AG09319 (cell line): ENCODE measurements at places on chromosomes 1 and 21.

DNA sequence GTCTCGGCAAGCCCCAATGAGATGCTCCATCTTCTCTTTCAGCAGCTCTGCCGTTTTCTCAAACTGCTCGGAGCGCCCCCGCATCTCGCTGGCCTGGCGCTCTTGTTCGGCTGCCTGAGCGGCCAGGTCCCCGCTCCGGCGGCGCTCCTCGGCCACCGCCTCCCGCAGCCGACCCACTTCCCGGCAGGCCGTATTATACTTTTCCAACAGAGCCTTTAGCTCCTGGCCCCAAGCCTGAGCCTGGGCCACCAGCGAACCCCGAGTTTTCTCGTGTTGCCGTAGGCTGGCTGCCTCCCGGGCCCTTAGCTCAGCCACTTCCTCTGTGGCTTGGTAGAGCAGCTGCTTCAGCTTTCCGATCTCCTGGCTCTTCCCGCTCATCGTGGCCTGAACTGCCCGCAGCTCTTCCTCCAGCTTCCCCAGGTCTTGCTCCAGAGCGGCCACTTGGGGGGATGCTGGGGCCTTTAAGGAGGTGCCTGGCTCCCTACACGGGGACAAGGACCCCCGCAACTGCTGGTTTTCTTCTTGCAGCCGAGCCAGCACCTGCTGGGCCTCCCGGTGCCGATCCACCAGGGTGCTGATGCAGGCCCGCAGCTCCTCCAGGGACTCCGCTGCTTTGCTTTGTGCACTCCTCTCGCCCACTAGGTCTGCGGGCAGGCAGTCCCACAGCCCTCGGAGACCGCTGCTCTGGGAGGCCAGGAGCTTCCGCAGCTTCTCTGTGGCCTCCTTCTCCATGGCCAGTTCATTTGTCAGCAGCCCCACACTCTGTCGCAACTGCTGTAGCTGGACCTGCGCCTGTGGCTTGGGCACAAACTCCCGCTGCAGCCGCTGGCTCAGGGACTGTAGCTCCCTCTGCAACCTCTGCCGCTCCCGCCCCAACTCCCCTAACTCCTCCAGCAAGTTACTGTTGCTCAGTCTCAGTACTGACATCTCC lies 13.4 kb upstream of the PIAS3 start:
- no peak for DNase-seq

DNA sequence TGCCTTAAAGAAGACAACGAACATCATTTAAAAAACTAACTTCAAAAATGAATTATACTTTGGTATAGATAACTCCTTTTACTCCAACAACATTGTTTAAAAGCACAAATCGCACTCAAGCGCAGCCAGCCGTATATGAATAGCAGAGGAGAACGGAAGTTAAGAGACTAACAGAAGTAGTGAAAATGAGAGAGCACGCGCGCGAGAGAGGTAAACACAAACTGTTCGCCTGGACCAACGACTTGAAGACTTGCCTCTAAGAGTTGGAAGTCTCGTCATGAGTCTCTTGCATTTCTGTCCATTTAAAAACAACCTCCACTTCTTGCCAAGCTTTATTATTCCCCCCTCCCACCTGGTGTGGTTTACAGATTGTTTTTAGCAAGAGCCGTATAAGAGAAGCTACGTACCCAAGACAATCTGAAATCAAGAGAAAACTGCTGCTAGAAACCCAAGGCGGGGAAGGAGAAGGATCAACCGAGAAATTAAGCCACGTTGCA lies 479 bp downstream of the SELENOF start:
- no peak for DNase-seq

DNA sequence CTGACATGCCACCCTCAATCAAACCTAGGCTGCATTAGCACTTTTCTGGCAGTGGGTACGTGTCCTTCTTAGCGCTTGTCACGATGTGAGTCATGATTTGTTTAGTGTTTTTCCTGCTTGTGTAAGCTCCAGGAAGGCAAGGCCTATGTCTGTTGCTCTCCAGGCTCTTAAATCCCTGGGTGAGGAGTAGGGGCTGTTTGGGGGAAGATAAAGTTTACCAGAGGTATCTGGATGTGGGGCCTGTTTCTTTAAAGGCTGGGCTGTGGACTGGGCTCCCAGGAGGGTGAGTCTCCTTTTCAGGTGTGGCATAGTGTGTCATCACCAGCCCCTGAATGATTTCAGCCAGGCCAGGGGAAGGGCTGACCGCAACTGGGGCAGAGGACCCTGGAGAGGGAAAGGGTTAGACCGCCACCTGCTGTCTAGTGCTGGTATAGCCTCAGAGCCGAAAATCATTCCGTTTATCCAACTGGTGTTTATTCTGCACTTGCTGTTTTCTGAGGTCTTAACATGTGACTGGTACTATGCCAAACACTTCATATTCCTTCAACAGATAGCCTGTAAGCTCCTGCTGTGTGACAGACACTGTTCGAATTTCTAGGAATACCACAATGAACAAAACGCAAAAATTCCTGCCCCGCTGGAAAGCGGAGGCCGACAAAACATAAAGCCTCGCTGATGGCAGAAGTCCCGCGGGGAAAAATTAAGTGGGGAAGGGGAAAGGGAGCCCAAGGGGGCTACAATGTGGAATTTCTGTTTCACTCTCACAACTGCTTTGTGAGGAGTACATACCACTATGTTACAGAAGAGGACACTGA lies 9.7 kb downstream of the SERINC2 start:
- DNase-seq: peak; percentile 37

DNA sequence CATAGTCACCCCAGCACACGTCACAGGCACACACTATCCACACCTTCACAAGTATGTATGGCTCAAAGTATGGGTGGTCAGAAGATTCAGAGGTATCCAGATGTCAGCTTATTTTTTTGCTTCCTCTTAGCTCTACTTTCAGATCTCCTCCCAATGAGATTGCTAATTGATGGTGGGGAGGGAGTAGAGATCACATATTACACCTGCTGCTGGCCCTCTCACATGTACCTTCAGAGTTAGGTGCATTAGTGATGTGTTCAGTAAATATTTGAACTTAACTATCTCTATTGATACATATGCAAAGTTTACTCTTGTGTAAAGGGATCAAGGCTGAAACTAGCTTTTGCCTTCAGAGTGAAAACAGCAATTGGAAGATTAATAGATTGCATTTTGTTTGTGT lies 262.6 kb downstream of the PCP4 start:
- no peak for DNase-seq

DNA sequence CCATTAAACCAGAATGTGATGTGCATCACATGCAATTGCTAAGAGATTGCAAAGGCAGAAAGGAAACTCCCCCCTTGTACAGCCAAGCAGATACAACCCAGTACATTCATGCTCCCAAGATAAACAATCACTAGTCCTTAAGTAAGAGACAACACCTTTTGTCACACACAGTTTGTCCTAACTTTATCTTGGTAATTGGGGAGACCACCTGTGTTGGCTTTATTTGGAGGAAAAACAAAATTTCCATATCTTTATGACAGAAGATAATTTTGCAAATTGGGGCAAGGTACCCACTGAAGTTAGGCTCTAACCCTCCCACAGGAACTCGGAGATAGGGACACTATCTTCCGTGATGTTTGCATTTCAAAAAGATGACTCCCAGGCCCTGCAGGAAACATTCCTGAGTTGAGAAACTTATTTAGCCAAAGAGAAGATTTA lies 175.0 kb upstream of the TNR start:
- no peak for DNase-seq

DNA sequence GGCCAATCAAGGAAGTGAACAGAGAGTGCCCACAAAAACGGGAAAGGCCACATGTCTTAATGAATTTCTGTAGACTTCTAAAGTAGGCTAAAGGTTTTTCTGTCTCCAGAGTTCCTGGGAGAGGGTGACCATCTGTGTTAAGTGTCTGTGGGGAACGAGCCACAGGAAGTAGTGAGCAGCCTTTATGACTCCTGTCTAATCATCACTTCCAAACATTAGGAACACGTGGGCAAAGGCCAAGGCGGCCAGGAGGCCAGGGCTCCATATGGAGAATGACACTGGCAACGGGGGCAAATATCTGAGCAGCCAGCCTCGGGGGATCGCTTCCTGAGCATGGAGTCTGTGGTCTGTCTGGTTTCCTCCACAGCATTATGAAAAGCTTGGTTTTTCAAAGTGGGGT lies 7.1 kb downstream of the FAM89A start:
- DNase-seq: no peak

- DNase-seq: no peak
Measured at GRCh38 chr1:100361511-100362089, 9.3 kb downstream of the CDC14A start.

DNA sequence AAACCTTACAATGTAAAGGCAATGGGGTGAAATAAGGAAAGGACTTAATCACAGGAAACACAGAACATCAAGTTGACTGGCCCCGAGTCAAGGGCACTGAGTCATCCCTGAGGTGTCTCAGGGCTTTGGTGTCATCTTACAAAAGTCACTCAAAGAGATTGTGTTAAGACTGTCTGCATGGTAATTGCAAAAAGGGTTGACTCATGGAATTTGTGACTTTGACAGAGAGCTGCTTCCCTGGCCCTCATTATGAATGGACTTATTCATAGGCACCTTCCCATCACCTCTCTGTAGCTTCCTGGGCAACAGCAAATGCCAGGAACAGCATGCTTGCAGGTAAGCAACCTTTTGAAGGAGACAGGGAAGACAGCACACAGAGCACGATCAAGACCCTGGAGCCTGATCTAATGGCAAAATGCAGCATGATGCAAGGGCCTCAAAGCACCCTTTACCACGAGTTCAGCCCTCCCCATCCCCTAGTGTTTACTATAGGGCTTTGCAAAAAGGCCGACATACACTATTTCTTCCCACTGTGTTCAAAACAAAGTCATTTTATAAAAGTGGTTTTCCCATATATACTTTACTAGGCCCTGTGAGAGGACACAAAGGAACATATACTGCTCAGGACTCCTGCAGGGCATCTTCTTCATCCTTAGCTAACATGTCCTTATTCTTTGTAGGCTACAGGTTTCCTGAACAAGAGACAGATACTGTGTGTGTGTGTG lies 17.1 kb downstream of the ZP4 start:
- DNase-seq: no peak

- no peak for DNase-seq
Measured at GRCh38 chr1:236880209-236880608, 85.1 kb downstream of the MTR start.

DNA sequence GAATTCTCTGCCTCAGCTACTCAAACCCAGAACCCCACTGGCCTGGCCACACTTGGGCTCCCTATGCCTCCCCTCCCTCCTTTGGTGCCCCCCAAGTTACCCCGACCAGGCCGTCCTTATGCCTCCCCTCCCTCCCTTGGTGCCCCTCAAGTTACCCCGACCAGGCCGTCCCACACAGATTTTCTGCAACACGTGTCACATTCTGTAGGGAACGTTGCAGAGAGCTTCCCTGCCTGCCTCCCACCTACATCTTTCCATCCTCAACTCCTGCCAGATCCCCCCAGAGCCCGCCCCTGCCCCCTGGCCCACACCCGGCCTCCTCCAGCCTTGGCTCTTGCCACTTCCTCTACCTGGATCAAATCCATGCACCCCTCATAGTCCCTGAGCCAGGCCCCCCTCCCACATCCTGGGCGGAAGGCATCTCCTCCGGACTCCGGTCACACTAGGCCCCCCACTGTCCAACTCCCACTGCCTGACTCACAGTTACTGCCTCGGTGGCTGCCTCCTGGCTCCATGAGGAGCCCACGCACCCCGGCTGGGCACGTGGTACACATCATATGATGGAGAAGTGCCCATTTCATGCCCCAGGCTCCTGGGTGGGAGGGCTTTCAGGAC lies 41.2 kb downstream of the KCNAB2 start:
- no peak for DNase-seq

GRCh38 chr1:55815745-55816455 lies 600.7 kb upstream of the USP24 start:
- no peak for DNase-seq

- no peak for DNase-seq
Measured at GRCh38 chr1:15935056-15935950, 40.6 kb downstream of the ZBTB17 start.

GRCh38 chr1:204826970-204827369 lies 43.7 kb upstream of the NFASC start:
- no peak for DNase-seq

DNA sequence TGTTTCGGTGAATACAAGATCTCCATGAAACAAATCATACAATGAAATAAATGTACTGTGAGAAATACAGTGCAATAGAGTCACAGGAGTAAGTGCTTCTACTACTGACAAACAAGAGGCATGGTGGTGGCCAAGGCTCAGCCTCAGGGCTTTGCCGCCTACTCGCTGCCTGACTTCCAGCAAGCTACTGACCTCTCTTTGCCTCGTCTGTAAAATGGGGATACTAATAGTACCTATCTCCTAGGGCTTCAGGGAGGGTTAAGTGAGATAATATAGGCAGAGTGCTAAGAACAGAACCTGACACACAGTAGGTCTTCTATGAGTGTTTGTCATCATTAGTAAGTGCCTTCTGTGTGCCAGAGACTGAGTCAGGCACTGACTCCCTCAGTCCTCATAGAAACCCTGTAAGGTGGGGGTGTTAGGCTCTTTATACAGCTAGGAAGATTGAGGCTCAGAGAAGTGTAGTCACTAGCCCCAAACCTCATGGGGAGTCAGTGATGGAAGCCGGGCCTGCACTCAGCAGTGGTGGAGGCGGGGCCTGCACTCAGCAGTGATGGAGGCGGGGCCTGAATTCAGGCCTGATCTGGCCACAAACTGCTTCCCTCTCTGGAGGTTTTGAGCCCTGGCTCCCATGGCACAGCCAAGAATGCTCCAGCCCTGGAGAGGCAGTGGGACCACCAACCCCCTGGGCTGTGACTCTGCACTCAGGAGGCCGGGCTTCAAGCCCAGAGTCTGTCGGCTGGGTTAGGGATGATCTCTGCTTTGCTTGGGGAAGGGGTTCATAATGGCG lies 6.8 kb downstream of the BSND start:
- no peak for DNase-seq

DNA sequence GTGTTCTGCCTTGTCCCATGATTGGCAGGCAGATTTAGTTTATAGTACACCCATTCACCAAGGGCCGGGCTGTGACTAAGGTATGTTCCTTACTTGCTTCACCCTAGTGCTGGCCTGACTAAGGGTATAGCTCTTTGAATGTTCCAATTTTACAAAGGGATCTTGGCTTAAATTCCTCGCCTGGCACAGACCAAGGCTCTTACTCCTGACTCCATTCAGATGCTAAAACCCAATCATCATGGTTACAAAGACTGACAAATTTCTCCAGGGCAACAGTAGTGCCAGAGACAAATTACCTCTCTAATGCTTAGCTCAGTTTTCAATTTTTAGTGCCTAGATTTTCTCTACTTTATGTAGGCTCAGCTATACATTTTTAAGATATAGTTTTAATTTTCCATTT lies 11.5 kb upstream of the C1orf53 start:
- no peak for DNase-seq

- DNase-seq: no peak
Measured at GRCh38 chr21:38474124-38474523, 24.2 kb downstream of the ERG start.

GRCh38 chr1:244012202-244012601 lies 38.9 kb upstream of the ZBTB18 start:
- no peak for DNase-seq

DNA sequence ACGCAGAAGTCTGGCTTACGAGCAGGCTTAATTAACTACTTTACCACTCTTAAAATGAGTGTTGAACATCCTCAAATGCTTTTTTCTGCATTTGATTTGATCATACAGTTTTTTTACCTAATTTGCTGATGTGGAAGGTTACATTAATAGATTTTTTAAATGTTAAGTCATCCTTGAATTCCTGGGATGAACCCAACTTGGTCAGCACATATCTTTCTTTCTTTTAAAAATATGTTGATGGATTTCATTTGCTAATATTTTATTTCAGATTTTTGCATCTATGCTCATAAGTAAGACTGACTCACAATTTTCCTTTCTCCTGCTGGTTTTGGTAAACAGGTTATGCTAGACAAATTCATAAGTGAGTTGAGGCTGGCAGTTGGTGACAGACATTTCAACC lies 82.9 kb downstream of the LHX4 start:
- no peak for DNase-seq

- DNase-seq: no peak
Measured at GRCh38 chr1:53220962-53221286, 490 bp upstream of the CZIB start.
